ENCODE measurements at places on chromosomes 3 and 15.

GRCh38 chr15:51776952-51777569 lies 25.7 kb downstream of the TMOD2 start:
- DNase-seq = peak; percentile 68

DNA sequence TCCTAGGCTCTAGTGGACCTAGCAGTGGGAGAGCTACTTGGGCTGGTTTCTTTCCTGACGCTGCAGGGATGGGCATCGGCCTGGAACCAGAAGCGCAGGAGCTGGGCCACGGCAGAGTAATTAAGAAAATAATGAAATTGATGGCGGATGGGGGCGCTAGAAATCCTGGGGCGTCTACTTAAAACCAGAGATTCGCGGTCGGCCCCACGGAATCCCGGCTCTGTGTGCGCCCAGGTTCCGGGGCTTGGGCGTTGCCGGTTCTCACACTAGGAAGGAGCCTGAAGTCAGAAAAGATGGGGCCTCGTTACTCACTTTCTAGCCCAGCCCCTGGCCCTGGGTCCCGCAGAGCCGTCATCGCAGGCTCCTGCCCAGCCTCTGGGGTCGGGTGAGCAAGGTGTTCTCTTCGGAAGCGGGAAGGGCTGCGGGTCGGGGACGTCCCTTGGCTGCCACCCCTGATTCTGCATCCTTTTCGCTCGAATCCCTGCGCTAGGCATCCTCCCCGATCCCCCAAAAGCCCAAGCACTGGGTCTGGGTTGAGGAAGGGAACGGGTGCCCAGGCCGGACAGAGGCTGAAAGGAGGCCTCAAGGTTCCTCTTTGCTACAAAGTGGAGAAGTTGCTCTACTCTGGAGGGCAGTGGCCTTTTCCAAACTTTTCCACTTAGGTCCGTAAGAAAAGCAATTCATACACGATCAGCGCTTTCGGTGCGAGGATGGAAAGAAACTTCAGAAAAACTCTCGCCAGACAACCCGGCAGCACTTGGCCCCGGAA lies 6.1 kb downstream of the SOX14 start:
- DNase-seq = no peak

DNA sequence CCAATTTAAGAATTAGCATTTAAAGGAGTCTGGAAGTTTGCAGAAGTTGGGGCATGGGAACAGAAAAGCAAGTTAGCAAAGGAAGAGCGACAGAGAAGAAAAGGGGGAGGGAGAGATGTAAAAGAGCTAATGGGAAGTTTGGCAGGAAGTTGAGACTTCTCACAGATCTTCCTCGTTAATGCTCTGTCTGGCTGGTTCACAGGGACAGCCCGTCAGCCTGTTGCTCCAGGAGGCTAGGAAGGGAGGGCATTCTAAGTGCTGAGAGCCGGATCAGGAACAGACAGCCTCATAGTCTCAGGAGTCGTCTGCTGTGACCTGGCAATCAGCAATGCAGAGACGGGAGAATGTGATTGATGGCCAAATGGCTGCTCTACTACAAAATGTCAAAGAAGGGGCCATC lies 150.3 kb downstream of the AGBL1 start:
- no peak for DNase-seq

DNA sequence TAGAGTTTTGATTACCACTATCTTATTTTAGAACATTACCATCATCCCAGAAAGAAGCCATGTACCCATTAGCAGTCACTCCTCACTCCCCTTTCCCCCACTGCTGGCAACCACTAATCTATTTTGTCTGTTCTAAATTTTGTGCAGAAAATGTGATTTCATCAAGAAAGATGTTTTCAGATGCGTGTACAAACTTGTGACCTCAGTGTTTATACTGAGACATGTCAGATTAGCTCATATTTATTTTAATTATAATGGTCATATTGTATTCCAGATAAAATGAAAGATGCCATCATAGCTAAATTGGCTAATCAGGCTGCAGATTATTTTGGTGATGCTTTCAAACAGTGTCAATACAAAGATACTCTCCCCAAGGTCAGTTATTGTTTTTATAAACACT lies 27.8 kb downstream of the PDCD6IP start:
- no peak for DNase-seq

GRCh38 chr3:120762615-120763014 lies 20.1 kb downstream of the GTF2E1 start:
- DNase-seq = peak; percentile 91

DNA sequence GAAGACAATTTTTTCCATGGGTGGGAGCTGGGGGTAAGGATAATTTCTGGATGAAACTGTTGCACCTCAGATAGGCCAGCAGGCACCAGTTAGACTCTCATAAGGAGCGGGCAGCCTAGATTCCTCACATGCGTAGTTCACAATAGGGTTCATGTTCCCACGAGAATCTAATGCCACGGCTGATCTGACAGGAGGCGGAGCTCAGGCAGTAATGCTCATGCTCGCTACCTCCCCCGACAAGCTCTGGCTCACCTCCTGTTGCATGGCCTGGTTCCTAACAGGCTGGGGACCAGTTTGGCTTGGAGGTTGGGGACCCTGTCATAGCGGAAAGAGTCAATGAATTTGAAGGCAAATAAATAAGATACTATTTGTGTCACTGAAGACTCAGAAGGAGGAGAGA lies 105.5 kb downstream of the PLD1 start:
- no peak for DNase-seq

DNA sequence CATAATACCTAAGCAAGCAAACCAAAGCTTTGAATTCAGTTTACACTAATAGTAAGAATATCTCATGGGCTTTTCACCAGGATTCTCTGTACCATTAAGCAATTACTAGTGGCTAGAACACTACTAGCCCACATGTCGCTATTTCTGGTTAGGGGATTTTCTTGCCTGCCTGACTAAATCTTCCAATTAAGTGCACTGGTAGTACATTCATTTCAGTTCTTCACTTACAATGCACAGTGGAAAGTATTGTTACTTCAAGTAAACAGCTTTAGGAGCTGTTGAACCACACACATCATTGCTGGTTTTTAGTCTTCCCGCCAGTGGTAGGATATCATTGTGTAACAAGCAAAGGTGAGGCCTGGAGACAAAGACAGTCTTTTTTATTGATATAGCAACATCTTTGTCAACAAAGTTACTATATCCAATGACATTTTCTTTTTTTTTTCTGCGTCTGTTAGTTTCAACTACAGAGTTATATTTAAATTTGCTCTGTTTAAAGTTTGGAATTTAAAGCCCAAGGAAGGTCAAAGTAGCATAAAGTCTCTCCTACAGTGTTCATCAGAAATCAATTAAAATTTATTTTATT lies 826.8 kb upstream of the NR2F2 start:
- DNase-seq = no peak

DNA sequence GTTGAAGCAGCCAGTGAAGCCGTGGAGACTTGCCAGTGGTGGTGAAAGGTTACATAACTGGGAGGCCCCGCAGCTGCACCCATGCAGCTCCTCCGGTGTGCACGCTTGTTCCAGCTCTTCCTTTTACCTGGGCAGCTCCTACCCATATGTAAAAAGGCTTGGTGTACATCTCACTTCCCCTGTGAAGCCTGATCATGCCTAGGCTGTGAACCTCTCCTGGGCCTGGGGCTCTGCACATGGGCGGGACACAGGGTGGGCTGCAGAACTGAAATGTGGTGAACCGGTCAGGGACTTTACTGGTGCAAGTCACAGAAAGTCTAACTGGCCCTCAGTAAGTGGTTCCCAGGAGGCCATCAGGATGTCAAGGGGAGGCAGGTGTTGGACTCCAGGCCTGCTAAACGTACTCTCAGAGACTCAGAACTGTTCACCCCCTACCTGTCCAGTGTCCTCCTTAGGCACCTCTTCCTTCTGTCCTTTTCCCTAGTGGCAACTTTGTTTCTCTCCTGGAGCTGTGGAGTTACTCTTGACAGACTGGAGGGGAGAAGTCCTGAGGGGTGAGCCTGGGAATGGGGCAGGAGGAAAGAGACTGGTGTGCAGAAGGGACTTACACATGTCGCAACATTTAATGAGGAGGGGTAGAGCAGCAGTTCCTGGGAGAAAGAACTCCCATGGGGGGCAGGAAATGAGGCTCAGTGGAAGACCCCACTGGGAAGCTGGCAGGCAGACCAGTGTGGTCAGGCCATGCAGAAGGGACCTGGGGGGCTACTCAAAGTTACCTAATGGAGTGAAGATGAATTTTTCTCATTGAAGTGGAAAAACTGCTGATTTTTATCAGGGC lies 148.1 kb downstream of the EEFSEC start:
- DNase-seq = no peak

DNA sequence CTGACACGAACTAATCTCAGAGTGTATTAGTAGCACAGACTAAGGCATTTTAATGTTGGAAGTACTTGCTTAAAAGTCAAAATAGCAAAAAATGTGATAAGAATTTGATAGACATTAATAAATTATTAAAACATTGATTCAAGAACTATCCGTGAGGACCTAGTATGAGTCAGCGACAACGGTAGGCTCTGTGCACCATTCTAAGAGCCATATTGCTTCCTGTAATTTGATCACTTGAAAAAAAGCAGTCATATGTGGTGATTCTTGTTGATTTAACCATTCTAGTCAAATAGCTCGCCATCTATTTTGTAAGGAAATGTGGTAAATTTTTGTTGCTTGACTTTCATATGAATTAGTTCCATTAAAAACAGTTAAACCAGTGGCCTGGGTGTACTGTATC lies 534.9 kb upstream of the ARRDC4 start:
- no peak for DNase-seq

DNA sequence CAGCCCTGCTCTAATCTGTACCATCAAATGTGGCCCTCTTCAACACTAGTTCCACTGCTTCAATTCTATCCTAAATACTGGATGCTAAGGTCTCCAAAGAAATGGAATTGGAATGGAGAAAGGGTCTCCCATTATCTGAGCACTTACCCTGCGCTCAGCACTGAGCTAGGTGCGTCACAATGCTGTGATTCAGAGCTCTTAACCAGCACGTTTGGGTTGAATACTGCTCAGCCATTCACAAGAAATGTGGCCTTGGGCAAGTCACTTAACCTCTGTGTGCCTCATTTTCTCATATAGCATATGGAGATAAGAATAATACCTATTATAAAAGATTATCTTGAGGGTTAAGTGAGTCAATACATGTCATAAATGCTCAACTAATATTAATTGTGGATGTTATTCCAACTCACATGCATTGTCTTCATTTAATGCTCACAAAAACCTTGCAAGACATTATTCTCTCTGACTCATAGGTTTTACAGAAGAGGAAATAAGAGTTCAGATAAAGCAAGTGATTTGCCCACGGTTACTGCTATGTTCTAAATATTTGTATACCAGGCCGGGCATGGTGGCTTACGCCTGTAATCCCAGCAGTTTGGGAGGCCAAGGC lies 27.4 kb upstream of the SRGAP3 start:
- DNase-seq = no peak

- DNase-seq = no peak
Measured at GRCh38 chr3:42267878-42268277, 1.9 kb upstream of the CCK start.

- peak; percentile 57 for DNase-seq
Measured at GRCh38 chr15:60520825-60521368, 42.0 kb upstream of the ICE2 start.

DNA sequence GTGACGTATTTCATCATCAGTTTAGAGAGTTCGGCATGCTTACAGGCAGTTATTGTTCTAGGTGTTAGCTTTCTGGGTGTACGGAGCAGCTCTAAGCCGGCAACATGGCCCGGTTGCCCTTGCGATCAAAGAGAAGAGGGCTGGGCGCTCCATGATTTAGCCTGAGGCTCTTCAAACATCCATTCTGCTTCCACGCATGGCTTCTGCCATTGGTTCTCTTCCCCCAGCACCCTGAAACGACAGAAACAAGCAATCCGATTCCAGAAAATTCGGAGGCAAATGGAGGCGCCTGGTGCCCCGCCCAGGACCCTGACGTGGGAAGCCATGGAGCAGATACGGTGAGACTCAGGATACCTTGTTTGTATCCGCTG lies 574 bp downstream of the NGRN start:
- DNase-seq = peak; percentile 28

- DNase-seq = no peak
Measured at GRCh38 chr15:52161406-52161966, 29.7 kb downstream of the GNB5 start.

GRCh38 chr3:7567160-7567559 lies 706.2 kb downstream of the GRM7 start:
- no peak for DNase-seq

- DNase-seq = no peak
Measured at GRCh38 chr15:65334586-65335231, 30.2 kb downstream of the RNU5B-1 start.

DNA sequence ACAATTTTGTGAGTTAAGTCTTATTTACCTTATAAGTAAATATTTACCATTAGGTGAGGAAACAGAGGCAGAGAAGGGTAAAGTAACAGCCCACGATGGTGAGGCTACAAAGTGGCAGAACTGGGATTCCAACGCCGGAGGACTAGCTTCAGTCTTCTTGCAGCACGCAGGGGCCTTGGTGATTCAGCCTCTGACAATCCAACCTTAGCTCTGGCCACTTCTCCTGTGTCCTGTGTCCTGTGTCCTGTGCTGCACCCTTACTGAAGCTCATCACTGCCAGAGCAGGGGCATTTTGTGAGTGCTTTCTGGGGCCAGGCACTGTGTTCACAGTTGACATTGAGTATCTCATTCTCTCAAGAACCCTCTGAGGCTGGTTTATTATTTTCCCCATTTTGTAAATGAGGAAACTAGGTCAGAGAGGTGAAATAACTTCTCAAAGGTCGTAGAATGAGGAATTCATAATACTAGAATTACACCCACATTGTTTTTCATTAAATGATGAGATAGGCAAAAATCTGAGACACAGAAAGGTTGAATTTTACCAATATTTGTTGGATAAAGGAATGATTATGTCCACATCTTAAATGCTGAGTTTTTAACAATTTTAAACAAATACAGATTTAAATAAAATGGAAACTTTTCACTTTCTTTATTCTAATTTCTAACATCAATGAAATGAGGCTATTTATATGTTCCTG lies 215.9 kb downstream of the BBX start:
- DNase-seq = no peak

GRCh38 chr15:89139613-89140499 lies 51.6 kb downstream of the ABHD2 start:
- peak; percentile 44 for DNase-seq

- DNase-seq = no peak
Measured at GRCh38 chr3:51355891-51356578, 29.1 kb upstream of the MANF start.

- DNase-seq = no peak
Measured at GRCh38 chr3:134929976-134930375, 134.9 kb downstream of the EPHB1 start.

- no peak for DNase-seq
Measured at GRCh38 chr15:60731583-60732130, 252.7 kb upstream of the ICE2 start.

DNA sequence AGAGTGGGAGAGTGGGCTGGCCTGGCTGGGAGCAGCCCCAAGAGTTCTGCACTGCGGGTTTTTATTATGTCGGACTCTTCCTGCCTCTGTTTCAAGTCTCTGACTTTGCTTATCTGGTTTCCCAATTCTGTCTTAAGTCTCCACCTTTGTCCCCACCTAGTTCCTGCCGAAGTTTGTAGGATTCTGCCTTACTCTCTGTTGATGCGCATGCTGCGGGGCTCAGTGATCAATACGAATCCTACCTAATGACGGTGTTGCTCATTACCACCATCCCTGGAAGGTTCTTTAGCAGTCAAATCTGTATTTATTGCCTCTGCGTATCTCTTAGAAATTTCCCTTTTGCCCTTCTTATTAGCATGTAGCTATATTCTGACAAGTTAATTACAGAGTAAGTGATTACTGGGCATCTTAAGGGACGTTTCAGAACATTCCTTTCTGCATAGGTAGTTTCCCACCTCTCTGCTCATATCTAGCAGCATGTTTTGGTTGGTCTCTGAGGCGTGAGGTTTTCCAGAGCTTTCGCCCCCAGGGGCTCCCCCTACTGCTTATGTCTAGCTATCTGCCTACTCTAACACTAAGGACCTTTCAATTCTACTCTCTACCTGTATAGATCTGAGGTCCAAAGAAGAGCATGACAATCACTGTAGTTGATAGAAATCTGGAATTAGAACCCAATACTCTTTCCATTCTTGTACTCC lies 236.0 kb upstream of the EIF1B start:
- DNase-seq = no peak

All from fibroblast of skin of abdomen (primary cell).